Epithelial cell of esophagus (primary cell): ENCODE measurements at places on chromosomes 4 and X.

DNA sequence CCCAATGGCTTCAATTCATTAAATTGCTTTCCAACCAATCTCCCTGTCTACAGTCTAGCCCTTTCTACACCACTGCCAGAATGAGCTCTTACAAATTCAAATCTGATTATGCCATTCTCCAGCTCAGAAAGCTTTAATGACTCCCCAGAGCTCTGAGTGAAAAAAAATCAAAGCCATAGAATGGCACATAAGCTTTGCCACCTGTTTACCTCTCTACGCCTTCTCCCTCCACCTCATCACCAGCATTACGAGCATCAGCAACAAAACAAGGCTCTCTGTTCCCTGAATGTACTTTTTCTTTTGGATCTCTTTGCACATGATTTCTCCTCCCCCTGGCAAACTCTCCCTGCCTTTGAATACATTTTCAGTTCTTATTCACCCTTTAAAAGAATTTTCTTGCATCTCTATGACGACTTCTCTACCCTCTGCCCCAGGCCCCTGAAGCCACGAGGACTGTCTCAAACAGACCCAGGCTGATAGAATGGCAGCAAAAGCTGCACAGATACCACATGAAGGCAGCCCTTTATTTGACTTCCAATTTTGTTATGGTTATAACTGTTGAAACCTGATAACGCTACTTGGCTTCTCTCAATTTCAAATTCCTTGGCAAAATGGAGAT is 516.0 kb downstream of the PCDH7 start:
- DNase-seq = no peak

GRCh38 chr4:145530189-145530588 is 48.5 kb downstream of the SMAD1 start:
- no peak for DNase-seq

DNA sequence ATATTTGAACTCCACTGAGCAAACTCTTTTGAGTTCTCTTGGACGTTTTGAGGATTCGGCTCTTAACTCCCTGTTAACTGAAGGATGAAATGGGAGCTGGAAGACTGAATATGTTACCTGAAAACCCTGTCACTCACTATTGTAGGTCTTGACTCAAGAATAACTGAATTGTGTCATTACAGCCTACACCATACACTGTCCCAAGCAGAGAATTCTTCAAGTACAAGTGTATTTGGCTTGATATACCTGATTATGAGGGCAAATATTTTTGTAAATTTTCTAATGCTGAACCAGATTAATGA is 276.1 kb downstream of the CFAP299 start:
- no peak for DNase-seq

GRCh38 chr4:181998398-181999295 is 244.6 kb upstream of the TENM3 start:
- no peak for DNase-seq

GRCh38 chr4:186932631-186933187 is 209.1 kb upstream of the FAT1 start:
- DNase-seq = no peak

DNA sequence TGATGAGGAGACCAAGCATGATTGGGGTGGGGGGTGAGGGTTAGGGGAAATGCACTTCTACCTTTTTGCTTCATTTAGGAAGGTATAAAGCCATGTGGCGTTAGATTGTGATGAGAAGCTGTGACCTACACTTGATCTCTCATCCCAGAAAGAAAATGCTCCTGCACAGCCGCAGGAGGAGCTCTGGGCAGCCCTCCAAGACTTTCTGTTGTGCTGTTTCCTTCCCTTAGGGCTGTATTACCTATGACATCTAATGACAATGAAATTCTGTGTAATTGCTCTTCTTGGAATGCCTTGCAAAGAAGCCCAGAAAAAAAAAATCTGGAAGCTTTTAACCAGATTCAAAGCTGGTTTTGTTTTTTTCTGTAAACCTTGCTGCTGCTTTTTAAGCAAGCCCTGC is 13.4 kb downstream of the PRPS2 start:
- DNase-seq = no peak

DNA sequence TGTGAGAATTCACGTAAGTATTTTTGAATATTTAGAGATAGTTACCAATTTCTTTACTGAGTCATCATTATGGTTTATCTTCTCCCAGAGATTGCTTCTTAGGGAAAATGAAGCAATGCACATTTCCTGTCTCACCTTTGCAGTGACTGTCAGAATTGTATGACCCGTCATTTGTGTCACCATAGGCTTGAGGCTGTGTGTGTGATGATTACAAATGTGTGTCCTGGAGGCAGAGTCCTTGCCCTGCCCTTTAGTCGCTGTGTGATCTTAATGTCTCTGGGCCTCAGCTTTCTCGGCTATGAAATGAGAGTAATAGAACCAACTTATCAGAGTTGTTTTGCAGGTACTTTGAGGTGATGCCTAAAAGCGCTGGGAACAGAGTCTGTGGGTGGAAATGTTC is 13.9 kb downstream of the HCCS start:
- DNase-seq = peak; percentile 4

DNA sequence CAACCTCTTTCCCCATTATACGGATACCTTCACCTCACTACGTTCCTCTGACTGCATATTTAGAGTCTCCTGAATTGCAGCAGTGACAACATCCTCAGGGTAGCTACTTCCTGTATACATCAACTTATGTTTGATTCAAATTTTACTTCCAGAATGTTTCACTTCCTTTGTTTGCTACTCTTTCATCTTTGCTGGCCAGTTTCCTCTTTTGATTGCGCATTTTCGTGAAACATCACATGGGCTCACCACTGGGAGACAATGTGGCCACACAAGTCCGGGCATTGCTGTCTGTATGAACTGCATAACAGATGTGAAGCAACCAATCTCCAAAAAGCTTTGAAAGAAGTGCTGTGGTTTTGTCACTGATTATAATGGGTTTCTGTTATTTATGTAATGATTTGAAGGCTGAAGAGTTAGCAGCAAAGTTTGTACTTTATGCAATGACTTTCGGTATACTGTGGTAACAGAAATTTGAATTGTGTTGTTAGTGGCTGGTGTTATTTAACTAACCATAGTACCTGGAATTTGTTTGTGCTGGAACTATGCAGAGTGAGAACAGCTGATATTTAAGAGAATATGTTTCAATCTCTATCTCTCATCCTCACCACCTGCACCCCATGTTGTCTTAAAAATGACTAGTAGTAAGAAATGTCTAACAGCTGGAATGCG is 7.4 kb downstream of the SNCA start:
- peak; percentile 80 for DNase-seq
